AG10803 (cell line): ENCODE measurements at places on chromosomes 16 and 17.
A peak's percentile ranks its signal among the peaks of the same experiment; 100 is the strongest.

- DNase-seq: peak; percentile 74
Observed at GRCh38 chr17:72119873-72120641, 763 bp upstream of the SOX9 start.

GRCh38 chr16:75379339-75379738, 54.0 kb downstream of the CFDP1 start:
- DNase-seq: no peak

GRCh38 chr17:7837408-7838088, 3.5 kb downstream of the KDM6B start:
- no peak for DNase-seq

GRCh38 chr17:32120716-32121115, 21.6 kb upstream of the RHOT1 start:
- DNase-seq: no peak

- no peak for DNase-seq
Observed at GRCh38 chr16:27430512-27430911, 28.5 kb downstream of the IL21R start.
